Activated naive CD8-positive, alpha-beta T cell treated with anti-CD3 and anti-CD28 coated beads for 36 hours (primary cell): ENCODE measurements at places on chromosomes 7 and 10. TPM values are rescaled to one million over a fixed set of nuclear protein-coding genes. Genes with fewer than 3 reads are reported as not detected.

GRCh38 chr7:121395494-121395960, 581 bp downstream of the FAM3C start:
- no peaks in the 10 kb centered on the region for H3K27me3 ChIP-seq
- H3K27ac ChIP-seq: peak overlapping the region; percentile 79
- peaks cover 36% of the 10 kb centered on the region for H3K4me1 ChIP-seq
- H3K4me3 ChIP-seq: peak overlapping the region; percentile 92
- DNase-seq: peak; percentile 68

- no peak for DNase-seq
- H3K36me3 ChIP-seq: no peaks in the 10 kb centered on the region
Measured at GRCh38 chr10:82468453-82468852, 593.5 kb downstream of the NRG3 start.

DNA sequence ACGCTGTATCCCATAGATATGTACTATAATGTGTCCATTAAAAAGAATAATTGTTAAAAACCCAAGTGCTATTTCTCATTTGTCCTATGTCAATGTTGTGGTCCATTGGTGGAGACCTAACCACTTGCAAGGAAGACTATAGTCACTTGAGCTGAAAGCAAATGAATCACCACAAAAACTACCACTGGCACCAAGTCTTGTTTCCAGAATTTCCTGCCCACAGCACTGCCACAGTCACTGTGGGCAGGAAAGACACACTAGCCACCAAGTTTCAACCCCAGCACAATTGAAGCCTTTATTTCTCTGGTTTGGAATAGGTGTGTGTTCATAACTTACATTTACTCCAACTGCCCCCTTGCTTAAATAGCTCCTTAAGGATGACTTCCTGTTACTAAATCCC, 12.4 kb downstream of the DIP2C start:
- H3K27me3 ChIP-seq: peaks cover 5% of the 10 kb centered on the region
- H3K4me3 ChIP-seq: no peak overlapping the region
- no peak overlapping the region for H3K27ac ChIP-seq
- DNase-seq: no peak

DNA sequence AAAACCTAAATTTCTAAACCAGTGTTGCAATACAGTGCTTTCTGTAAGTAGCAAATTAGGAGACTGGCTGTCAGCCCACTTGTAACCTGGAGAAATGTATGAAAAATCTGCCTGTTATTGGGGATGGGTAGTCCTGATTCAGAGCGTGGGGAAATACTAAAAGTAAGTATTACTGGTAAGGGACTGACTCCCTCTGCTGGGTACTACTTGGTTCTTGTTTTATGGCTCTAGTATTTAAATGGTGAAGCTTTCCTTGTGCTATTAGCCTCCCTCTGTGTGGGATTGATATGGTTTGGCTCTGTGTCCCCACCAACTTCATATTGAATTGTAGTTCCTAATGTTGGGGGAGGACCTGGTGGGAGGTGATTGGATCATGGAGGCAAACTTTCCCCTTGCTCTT, 886.1 kb downstream of the SORCS1 start:
- no peak overlapping the region for H3K27ac ChIP-seq
- no peak for DNase-seq
- no peaks in the 10 kb centered on the region for H3K27me3 ChIP-seq
- H3K4me1 ChIP-seq: no peaks in the 10 kb centered on the region

GJD4 gene
- not detected for total RNA-seq

DNA sequence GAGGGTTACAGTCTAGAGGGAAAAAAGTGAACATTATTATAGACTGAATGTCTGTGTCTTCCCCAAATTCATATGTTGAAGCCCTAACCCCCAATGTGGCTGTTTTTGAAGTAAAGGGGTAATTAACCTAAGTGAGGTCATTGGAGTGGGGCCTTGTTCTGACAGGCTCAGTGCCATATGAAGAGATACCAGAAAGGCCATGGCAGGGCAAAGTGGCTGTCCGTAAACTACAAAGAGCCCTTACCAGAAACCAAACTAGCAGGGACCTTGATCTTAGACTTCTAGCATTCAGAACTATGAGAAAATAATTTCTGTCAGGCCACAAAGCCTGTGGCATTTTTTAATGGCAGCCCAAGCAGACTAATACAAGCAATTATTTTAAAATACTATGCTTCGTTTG, 8.7 kb downstream of the TMEM209 start:
- no peak overlapping the region for H3K4me3 ChIP-seq
- no peak for DNase-seq
- H3K36me3 ChIP-seq: peaks cover 23% of the 10 kb centered on the region
- peaks cover 4% of the 10 kb centered on the region for H3K4me1 ChIP-seq
- H3K27ac ChIP-seq: no peak overlapping the region

FAM13C gene
- not detected for total RNA-seq

- no peaks in the 10 kb centered on the region for H3K36me3 ChIP-seq
- no peaks in the 10 kb centered on the region for H3K4me1 ChIP-seq
- H3K27ac ChIP-seq: no peak overlapping the region
- no peak for DNase-seq
- no peak overlapping the region for H3K4me3 ChIP-seq
Measured at GRCh38 chr7:115356139-115356746, 434.3 kb downstream of the MDFIC start.
